ENCODE measurements at places on chromosomes 3 and 15. TPM values are rescaled to one million over a fixed set of nuclear protein-coding genes. Genes with fewer than 3 reads are reported as not detected.
A peak's percentile ranks its signal among the peaks of the same experiment; 100 is the strongest.

MGA gene
- 40.1 TPM for total RNA-seq

SHF gene
- 12.0 TPM for total RNA-seq

FBXW12 gene
- not detected for total RNA-seq

PLEKHO2 gene
- total RNA-seq, result 6.3 TPM

TBCCD1 gene
- 8.6 TPM for total RNA-seq

FOXB1 gene
- total RNA-seq, result not detected

CFAP92 gene
- total RNA-seq, result not detected

VPS39 gene
- 33.1 TPM for total RNA-seq

LSMEM2 gene
- total RNA-seq, result 10.6 TPM

FILIP1L gene
- total RNA-seq, result 97.0 TPM

RARRES1 gene
- 10.0 TPM for total RNA-seq

RAB5A gene
- 39.7 TPM for total RNA-seq

DNAH12 gene
- not detected for total RNA-seq

AMT gene
- 6.6 TPM for total RNA-seq

SKOR1 gene
- 0.12 TPM for total RNA-seq

IFT122 gene
- total RNA-seq, result 36.9 TPM

GRCh38 chr15:51281368-51281967 is 56.9 kb downstream of the CYP19A1 start:
- H3K4me3 ChIP-seq, result no peak overlapping the region
- H3K27ac ChIP-seq, result peak overlapping the region; percentile 43
- no peaks in the 10 kb centered on the region for H3K4me1 ChIP-seq
- H3K27me3 ChIP-seq, result no peaks in the 10 kb centered on the region

- no peak for DNase-seq
- no peaks in the 10 kb centered on the region for H3K36me3 ChIP-seq
- H3K4me1 ChIP-seq, result no peaks in the 10 kb centered on the region
- no peaks in the 10 kb centered on the region for H3K27me3 ChIP-seq
These were observed 50.7 kb downstream of the TMEM41A start for GRCh38 chr3:185448107-185448506.

- DNase-seq, result no peak
- peak overlapping the region; percentile 1 for H3K27ac ChIP-seq
- H3K36me3 ChIP-seq, result no peaks in the 10 kb centered on the region
- no peak overlapping the region for H3K4me3 ChIP-seq
These were observed 13.6 kb downstream of the TMOD3 start for GRCh38 chr15:51842852-51843737.

DNA sequence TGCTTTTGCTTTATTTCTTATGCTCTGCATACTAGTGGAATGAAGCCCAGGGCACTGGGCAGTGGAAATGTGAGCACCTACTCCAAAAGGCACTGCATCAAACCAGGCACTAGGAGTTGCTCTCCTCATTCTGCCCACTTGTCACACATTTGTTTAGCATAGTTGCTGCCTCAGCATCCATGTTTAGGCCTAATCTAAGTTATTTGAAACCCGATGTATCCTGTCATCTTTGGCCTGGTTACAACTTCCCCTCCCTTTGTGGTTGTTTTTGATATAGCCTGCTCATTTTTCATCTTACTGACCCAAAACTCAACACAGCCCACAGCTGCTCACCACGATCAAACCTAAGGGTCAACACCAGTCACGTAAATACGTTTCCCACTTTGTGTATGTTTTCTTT is 82.2 kb upstream of the SELENOK start:
- no peak overlapping the region for H3K4me3 ChIP-seq
- H3K4me1 ChIP-seq, result no peaks in the 10 kb centered on the region
- no peak for DNase-seq
- H3K27ac ChIP-seq, result no peak overlapping the region

GRCh38 chr3:124907957-124908356 is 20.8 kb upstream of the ITGB5 start:
- H3K27me3 ChIP-seq, result no peaks in the 10 kb centered on the region
- H3K4me3 ChIP-seq, result no peak overlapping the region
- no peak for DNase-seq
- no peaks in the 10 kb centered on the region for H3K36me3 ChIP-seq
- H3K27ac ChIP-seq, result no peak overlapping the region

GRCh38 chr15:80507131-80507530 is 102.9 kb downstream of the ARNT2 start:
- H3K36me3 ChIP-seq, result no peaks in the 10 kb centered on the region
- no peak overlapping the region for H3K4me3 ChIP-seq
- no peak for DNase-seq
- H3K4me1 ChIP-seq, result peaks cover 21% of the 10 kb centered on the region
- H3K27me3 ChIP-seq, result no peaks in the 10 kb centered on the region

GRCh38 chr15:41870689-41871081 is 23.2 kb downstream of the SPTBN5 start:
- no peak overlapping the region for H3K27ac ChIP-seq

DNA sequence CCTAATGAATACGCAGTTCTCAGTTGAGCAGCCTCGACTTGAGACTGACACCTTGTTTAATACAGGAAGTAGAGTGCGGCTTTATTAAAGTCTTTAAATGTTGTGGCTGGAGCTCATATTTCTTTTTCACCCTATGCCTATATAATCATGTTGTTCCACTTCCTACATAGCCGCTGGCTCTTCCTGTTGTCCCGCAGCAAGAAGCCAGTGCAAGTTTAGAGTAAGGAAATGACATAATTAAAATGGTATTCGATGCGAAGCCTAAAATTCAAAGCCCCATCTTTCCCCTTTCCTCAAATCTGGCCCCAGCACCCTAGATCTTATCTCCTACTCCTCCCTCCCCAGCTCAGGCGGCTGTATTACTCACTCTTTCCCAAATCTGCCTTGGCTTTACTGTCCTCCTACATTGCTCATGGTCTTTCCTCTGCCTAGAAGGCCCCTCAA is 7.5 kb upstream of the PHLDB2 start:
- DNase-seq, result no peak
- H3K4me3 ChIP-seq, result no peak overlapping the region
- H3K27me3 ChIP-seq, result no peaks in the 10 kb centered on the region
- no peaks in the 10 kb centered on the region for H3K36me3 ChIP-seq

GRCh38 chr15:74464216-74464615 is 3.3 kb upstream of the UBL7 start:
- H3K4me3 ChIP-seq, result no peak overlapping the region
- DNase-seq, result no peak
- H3K4me1 ChIP-seq, result no peaks in the 10 kb centered on the region
- H3K27ac ChIP-seq, result no peak overlapping the region

- no peak overlapping the region for H3K4me3 ChIP-seq
- no peaks in the 10 kb centered on the region for H3K36me3 ChIP-seq
- DNase-seq, result no peak
- peak overlapping the region; percentile 41 for H3K27ac ChIP-seq
- H3K4me1 ChIP-seq, result no peaks in the 10 kb centered on the region
- no peaks in the 10 kb centered on the region for H3K27me3 ChIP-seq
These were observed 5.3 kb upstream of the CTDSPL start for GRCh38 chr3:37856381-37856780.

DNA sequence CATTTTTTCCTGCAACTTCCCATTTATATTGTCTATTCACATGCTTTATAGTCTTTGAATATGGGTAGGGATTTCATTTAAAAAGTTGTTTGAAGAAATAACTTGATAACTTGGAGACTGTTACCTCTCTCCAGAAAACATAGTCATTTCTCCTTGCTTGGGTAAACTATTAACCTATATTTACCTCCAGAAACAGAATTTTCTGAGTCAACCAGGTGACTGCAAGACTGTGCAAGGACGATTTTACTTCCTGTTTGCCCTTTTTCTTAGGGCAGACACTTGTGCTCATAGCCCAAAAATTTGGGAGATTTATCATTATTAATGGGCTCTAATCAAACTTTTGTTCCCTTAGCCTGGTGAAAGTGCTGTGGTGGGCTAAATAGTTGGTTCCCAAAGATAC is 14.3 kb upstream of the MOBP start:
- no peaks in the 10 kb centered on the region for H3K36me3 ChIP-seq
- no peaks in the 10 kb centered on the region for H3K27me3 ChIP-seq
- H3K4me1 ChIP-seq, result no peaks in the 10 kb centered on the region
- H3K4me3 ChIP-seq, result no peak overlapping the region
- H3K27ac ChIP-seq, result no peak overlapping the region

- H3K4me1 ChIP-seq, result no peaks in the 10 kb centered on the region
- no peaks in the 10 kb centered on the region for H3K27me3 ChIP-seq
- peak overlapping the region; percentile 99 for H3K27ac ChIP-seq
- H3K36me3 ChIP-seq, result peaks cover 49% of the 10 kb centered on the region
- peak overlapping the region; percentile 97 for H3K4me3 ChIP-seq
- no peak for DNase-seq
These were observed 494 bp upstream of the NISCH start for GRCh38 chr3:52454938-52455282.

DNA sequence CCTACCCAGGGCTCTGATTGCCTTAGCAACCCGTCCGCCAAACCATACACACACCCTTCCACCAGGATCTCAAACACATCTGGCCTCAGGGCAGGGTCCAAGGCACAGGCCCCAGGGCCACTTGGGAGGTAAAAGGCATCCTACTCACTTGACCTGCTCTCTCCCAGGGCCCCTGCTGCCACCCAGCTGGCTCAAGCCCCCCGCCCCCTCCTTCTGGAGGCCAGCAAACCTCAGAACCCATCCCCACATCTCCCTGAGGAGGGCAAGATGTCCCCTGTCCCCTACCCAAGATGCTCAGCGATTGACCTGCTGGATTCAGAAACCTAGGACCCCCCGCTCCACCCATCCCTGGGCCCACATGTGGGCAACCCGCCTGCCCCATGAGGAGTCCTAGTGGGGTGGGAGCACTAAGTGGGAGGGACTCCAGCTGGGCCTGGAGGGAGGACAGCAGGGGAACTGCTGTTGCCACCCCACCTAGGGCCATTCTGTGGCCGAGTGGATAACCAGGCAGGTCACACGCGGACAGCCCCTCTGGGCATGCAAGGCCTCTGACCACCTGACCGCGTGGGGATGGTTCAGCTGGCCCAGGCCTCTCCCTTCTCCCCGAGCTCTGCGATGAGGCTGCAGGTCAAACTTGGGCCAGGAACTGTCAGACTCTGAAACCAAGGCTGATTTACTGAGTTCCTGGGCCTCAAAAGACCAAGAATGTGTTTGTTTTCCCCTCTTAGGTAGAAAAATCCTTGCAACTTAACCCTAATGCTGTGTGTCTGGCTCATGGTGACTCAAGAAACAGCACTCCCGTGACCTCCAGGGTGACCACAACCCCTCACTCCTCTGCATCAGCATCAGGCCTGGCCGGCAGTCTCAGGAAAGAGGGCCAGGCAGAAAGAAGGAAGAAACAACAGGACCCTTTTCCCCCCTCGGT is 4.2 kb downstream of the MFGE8 start:
- DNase-seq, result no peak
- peaks cover 80% of the 10 kb centered on the region for H3K4me1 ChIP-seq
- peak overlapping the region; percentile 80 for H3K4me3 ChIP-seq
- H3K36me3 ChIP-seq, result peaks cover 60% of the 10 kb centered on the region
- H3K27me3 ChIP-seq, result no peaks in the 10 kb centered on the region
- H3K27ac ChIP-seq, result peak overlapping the region; percentile 66

DNA sequence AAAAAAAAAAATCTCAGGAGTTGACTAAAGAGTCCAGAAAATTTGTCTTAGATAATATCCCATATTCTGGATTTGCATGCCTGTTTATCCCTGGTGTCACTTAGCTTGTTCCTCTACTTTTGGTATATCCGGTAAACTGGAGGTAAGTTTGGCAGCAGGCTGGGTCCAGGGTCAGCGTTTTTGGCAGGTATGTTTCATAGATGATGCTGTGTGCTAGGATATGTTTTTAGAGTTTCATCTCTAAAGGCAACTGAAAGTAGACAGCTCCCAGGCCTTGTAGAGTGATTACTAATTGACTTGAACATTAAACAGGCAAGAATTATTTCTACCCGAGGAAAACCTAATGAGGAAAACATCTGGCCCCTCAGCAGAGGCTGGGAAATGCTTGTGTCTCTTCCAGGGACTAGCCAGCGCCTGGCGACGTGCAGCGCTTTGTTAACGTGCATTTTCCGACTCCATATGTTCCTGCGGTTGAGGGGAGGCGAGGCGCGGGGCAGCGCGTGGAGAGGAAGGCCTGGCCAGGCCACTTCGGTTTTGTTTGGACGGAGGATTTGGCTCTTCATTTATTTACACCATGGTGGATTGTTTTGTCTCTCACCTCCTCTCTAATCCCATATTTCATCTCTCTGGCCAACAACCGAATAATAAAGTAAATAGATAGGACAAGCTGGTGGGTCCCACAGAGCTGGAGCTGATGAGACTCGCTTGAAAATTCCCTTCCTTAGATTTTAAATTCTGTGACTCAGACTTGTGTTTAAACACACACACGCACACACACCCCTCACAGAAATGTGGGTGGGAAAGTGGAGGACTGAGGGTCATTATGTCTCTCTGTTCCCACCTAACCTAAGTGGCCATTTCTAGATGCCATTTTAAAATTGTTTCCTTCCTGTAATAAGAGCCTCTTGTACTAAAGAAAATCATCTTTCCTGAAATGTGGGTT is 65.3 kb downstream of the ASB7 start:
- no peak for DNase-seq
- H3K36me3 ChIP-seq, result no peaks in the 10 kb centered on the region

- H3K36me3 ChIP-seq, result peaks cover 37% of the 10 kb centered on the region
- DNase-seq, result no peak
- no peak overlapping the region for H3K4me3 ChIP-seq
- no peaks in the 10 kb centered on the region for H3K27me3 ChIP-seq
These were observed 38.1 kb upstream of the RASA2 start for GRCh38 chr3:141448606-141449220.

DNA sequence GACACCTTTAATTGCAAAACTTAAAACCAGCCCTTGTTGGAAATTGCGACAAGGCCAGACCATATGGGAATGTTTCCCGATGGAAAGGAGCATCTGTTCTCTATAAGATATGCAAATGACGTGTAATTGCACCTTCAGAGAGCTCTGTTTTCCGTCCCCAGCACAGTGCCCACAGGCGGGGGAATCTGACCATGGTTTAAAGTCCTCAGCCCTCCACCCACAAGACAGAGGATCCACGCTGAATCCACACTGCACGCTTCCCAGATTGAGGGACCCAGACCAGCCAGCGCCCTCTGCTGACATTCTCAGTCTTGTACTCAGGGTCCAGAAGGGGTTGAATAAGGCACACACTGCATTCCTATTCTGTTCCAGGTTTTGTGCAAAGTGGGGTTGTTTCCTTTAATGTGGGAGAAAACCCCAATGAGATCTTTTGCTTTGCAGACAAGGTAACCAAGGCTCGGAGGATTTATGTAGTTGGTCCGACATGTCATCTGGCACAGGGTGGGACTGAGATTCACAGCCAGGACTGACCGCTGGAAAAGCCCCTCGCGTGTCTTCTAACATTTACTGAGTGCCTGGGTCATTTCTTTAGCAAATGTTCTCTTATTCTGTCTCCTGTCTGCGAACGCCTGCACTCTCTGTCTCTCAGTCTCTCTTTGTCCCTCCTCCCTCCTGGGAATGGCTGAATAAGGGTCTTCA is 36.8 kb upstream of the KLHL25 start:
- peak; percentile 75 for DNase-seq
- H3K4me3 ChIP-seq, result no peak overlapping the region
- H3K27me3 ChIP-seq, result no peaks in the 10 kb centered on the region

GRCh38 chr3:118707991-118708390 is 326.7 kb downstream of the IGSF11 start:
- H3K4me1 ChIP-seq, result no peaks in the 10 kb centered on the region
- H3K36me3 ChIP-seq, result no peaks in the 10 kb centered on the region
- no peak overlapping the region for H3K27ac ChIP-seq
- H3K4me3 ChIP-seq, result no peak overlapping the region

GRCh38 chr3:112132975-112133448 is at the start of gene GCSAM:
GCSAM (minus strand) TSS chr3:112133248; CDS start chr3:112133120, 128 bp downstream.
- no peaks in the 10 kb centered on the region for H3K36me3 ChIP-seq
- H3K27me3 ChIP-seq, result no peaks in the 10 kb centered on the region
